Brain microvascular endothelial cell (primary cell): ENCODE measurements at places on chromosomes 2 and 18.

- no peak for DNase-seq
These were observed 31.4 kb upstream of the DUSP2 start for GRCh38 chr2:96176661-96177060.

DNA sequence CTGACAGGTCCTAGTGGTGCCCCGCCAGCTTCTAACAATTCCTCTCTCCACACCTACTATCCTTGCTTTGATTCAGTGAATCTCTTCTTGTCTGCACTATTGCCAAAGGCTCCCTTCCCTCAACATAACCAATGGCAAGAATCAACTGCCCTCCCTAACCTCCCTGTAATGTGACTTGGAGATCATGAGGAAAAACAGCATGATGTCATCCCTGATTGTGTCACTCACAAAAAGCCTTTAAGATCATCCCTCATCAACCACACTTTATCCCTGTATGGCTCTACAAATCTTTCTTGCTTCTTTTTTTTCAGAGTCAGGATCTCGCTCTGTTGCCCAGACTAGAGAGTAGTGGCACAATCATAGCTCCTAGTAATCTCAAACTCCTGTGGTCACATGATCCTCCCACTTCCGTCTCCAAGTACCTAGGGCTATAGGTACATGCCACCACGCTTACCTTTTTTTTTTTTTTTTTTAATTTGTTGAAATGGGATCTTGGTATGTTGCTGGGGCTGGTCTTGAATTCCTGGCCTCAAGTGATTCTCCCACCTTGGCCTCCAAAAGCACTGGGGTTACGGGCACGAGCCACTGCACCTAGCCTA is 19.7 kb downstream of the SAP130 start:
- DNase-seq: no peak

- DNase-seq: no peak
These were observed 17.3 kb upstream of the MALT1 start for GRCh38 chr18:58653814-58654509.

GRCh38 chr2:50125246-50125645 is 906.7 kb downstream of the NRXN1 start:
- DNase-seq: no peak

DNA sequence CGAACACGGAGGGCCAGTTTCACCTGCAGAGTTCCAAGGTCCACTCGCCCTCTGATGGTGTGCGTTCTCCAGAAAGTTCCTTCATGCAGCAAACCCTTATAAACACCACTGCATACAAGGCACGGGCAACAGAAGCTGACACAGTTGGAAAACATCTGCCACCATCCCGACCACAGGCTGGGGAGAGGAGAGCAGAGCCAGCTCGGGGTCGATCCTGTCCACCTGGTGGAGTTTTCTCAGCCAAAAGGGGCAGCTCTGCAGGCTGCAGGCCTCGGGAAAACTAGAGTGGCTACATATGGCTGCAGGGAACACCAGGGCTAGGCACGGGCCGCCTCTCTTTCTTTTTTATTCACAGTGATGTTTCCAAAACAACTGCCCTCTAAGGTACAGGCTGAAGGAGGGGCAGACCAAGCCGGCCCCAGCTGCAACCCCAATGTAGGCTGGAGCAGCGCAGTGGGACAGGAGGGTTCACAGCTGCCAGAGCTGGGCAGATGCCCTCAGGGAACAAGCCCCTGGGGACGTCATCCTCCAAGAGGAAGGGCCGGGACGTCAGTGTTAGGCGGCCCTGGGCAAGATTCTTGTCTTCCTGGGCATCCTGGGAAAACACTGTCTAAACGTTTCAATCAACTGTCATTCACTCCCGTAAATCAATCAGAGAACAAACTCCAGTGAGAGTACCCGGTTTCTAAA is 274.7 kb downstream of the TWIST2 start:
- DNase-seq: no peak

GRCh38 chr2:85961053-85961452 is 72.3 kb upstream of the ST3GAL5 start:
- no peak for DNase-seq

GRCh38 chr2:229297247-229297646 is 26.2 kb upstream of the PID1 start:
- DNase-seq: no peak

- no peak for DNase-seq
These were observed 33.6 kb upstream of the EFEMP1 start for GRCh38 chr2:55957142-55957541.

- DNase-seq: peak; percentile 76
These were observed 180.8 kb downstream of the WDR7 start for GRCh38 chr18:56831988-56832387.

DNA sequence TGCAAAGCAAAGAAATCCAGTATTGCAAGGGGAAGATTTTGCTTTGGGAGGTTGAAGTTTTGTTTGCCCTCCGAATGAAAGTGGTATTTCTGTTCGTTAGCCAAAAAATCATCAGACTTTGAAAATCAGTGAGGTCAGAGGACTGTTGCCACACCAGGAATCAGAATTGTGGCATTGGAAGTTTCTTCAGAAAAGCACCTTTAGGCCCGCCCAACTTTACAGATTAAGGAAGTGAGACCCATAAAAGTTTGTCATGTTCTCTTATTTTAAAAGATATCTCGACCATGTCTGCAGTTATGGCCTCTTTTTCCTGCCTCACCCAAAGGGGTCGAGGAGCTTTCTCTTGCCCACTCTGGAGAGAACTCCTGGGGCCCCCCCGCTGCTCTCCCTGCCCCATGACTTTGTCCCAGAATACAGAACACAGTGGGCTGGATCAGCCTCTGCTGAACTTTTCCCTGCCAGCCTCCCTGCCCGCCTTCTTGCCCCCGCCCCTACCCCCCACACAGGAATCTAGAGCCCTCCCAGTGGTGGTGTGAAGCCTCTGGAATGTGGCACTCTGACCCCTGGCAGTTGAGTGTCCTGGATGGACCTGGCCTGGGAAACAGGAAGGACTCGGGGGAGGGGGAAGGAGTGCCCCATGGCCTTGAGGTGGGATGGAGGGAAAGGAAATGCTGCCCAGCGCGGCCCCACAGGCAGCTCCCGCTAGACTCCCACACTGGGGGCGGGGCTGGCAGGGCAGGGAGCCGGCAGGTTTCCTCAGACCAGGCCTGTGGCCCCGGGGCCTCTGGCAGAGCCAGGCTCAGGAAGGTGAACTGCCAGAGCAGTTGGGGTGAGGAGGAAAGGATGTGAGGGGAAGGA is 25.3 kb downstream of the CRIM1 start:
- peak; percentile 46 for DNase-seq

- DNase-seq: no peak
These were observed 1322.0 kb downstream of the LRP1B start for GRCh38 chr2:140808820-140809219.

- peak; percentile 8 for DNase-seq
These were observed 194.1 kb upstream of the DSEL start for GRCh38 chr18:67710639-67711038.

DNA sequence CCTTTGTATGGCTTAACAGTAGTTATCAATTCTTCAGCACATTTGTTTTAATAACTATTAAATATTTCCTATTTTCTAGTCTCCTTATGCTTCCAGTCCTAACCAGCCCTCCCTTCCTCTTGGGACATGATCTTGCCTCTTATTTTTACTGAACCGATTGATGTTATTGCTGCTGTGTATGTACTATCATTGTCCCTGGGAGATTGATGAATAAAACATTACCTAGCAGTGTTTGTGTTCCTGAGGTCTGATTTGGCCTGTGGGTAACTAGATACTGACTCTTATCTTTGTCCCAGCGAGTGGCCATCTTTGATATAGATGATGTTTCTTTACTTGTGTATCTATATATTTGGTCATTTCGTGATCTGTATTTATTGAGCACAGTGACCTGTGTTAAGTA is 192.9 kb downstream of the BABAM2 start:
- DNase-seq: no peak

- DNase-seq: no peak
These were observed 4.2 kb downstream of the CTDP1 start for GRCh38 chr18:79683626-79684282.

DNA sequence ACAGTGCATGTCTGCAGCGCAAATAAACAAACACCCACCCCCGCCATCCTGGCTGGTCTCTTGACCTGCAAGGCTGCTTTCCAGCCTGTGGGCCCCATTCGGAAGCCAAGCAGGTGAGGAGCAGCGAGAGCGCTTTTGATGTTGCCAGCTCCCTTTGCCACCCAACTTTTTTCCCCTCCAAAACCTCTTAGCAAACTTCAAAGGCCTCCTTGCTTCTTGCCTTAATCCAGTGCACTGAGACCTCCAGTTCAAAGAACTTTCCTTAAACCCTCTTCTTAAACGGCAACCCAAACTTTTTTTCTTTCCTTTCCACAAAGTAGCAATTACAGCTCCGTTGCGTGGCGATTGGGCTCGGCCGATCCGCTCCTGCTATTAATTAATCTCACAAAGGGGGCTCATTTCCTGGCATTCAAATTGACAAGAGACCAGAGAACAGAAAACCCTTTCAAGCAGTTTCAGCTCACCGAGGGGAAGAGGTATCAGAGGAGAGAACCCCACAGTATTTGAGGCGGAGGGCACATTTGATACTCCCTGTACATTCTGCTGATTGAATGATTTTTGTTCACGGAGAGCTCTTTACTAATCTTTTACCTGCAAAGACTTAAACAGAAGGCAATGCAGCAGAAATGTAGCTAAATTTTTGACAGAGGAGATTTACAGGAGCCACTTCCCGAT is 531.4 kb downstream of the TMEM182 start:
- DNase-seq: no peak

DNA sequence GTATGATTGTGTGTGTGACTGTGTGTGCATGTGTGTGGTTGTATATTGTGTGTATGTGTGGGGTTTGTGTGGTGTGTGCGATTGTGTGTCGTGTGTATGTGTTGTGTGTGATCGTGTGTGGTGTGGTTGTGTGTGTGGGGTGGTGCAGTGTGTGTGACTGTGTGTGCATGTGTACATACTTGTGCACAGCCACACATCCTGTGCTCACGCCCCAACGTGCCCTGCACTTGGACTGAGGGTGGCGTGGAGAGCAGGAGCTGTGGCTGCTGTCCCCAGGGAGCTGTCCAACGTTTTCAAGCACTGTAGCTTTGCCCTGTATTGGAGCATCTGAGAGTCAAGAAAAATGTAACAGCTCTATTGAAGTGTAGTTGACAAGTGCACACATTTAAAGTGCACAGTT is 243.2 kb upstream of the HDAC4 start:
- peak; percentile 5 for DNase-seq

- DNase-seq: no peak
These were observed 15.2 kb downstream of the PAX8 start for GRCh38 chr2:113263546-113263945.

GRCh38 chr2:120522151-120522751 is 176.3 kb downstream of the INHBB start:
- no peak for DNase-seq

DNA sequence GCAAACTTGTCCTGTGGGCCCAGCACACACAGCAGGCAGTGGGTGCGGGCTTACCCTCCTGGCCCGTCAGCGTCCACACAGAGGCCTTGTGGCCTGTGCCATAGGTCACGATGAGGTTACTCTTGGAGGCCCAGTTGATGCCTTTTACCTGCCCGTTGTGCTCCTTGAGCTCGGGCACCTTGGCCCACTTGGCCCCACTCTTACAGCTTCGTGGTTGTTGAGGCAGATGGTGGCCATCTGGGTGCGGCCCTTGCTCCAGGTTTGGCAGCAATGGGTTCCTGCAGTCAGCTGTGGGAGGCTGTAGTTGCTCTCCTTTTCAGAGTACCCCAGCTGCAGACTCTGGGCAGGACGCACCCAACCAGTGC is 45.5 kb upstream of the PTH2R start:
- DNase-seq: no peak

DNA sequence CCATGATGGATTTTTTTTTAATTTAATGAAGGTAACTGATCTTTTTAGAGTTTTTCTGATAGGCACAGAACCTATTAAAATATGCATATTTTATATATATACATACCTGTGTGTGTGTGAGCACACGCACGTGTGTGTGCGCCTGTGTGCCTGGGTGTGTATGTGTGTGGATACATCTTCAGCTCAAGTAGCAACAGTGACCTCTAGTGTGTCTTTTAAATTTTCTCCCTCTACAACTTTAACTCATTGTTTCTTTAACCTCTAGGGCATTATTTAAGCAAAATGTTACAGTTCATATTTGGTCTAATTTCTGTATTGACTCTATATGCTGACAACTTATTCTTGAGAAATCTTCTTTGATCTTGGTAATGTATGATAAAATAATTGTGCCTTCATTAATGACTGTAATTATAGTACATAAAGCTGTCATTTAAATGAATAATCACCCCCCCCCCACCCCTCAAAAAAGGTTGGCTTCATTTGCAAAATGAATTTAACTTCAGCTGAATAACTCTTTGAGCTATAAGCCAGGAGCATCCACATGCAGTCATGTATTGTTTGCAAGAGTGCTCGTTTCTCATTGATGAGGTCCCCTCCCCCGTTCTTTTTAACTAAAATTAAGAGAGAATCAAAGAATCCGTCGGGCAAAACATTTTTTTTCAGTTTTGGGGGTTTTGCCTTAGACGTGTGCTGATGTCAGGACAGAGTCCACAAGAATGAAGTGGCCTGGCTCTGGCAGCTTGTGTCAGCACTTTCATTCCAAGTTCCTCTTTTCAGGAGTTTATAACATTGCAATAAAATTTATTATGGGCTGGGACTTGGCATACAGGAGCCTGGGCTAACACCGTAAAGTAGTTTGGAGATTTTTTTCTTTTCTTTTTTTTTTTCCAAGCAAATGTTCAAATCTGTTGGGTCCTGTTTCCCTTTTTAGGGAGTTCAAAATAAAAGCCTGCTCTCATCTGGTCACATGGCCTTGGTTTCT is 80.0 kb downstream of the ETAA1 start:
- peak; percentile 8 for DNase-seq

GRCh38 chr2:46486436-46486835 is 7.1 kb downstream of the TMEM247 start:
- DNase-seq: no peak

GRCh38 chr2:26469092-26469710 is 8.7 kb downstream of the OTOF start:
- DNase-seq: peak; percentile 73
